ENCODE measurements at places on chromosomes 5 and 9.
A peak's percentile ranks its signal among the peaks of the same experiment; 100 is the strongest.

DNA sequence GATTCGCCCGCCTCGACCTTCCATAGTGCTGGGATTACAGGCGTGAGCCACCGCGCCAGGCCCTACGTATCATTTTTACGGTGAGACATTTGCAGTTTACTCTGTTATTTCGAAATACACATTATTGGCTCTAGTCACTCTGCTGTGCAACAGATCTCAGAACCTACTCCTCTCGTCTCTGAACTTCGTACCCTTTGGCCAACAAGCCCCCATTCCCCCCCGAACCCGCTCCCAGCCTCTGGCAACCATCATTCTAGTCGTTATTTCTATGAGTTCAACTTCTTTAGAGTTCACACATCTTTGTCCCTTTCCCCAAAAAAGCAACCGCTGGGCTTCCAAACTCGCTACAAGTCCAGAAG, 735 bp downstream of the PTGR1 start:
- peak; percentile 76 for DNase-seq

DNA sequence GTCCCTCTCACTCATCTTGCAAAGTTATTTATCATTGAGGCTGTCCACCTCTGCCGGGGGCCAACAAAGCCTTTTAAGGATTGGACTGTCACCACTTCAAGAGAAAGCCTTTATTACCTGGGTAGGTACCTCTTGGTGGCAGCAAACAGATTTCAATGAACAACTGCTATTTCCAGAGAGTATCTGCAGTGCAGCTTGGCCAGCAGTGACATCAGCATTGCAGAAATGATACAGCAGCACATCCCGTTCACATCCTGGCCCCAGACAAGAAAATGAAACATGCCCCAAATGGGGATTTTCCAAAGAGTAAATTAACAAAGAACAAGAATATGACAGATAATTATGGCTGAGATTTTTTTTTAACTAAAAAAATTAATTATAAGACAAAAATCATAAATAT, 2.3 kb upstream of the SPATA6L start:
- no peak for DNase-seq

DNA sequence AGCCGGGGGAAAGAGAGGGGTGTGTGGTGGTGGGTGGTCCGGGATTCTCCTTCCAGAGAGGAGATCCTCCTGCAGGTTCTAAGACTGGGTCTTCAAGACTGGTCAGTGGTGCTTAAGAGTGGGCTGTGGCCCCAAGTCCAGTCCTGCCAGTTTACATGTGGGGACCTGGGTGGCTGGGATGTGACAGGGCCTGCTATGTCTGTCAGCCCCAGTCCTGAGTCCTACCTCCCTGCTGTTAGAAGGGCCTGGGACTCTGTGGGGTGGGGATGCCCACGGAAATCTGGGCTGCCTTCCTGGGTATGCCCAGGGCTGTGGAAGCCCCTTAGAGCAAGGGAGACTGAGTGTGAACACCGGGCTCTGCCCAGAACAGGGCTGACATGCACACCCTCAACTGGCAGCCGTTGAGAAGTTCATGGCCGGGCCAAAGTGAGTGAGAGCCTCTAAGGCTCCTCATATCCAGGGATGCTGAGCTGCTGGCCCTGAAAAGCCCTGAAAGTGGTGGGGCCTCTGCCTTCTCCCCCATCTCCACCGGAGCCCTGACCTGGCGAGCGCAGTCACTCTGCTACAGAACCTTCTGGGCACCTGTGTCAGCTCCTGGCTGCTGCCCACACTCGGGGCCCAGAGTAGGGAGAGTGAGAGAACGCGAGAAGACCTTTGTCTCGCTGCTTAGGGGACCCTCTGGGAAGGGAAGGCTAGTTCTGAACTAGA, 1.7 kb downstream of the PHF2 start:
- DNase-seq, result no peak

DNA sequence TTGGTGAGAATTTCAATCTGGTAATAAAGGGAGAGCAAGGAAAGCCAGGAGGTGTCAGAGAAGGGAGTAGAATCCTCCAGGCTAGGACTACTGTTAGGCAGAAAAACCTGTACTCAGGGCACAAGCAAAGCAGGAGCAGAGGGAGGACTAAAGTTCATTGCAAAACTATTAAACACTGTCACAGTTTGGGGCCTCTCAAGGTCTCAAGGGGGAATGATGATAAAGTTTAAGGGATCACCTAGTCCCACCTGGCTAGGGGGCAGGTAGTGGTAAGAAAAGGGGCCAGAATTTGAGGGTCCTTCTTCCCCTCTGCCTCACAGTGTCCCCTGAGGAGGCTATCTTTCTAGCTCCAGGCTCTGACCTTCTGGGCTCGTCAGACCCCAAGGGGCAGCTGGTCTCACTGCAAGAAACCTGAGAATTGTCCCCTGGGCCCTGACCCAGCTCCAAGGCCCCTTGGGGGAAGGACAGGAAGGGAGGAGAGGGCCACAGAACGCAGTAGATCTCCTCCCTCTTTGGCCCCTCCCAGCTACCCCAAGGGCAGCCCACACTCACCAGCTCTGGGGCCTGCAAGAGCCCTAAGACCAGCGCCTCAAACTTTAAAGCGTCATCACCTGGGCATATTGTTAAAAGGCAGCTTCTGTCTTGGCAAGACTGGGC, 974 bp downstream of the CCDC69 start:
- DNase-seq, result no peak

GRCh38 chr9:133379153-133380086, 3.3 kb downstream of the STKLD1 start:
- DNase-seq, result no peak

GRCh38 chr9:119544492-119544891, 175.3 kb upstream of the BRINP1 start:
- no peak for DNase-seq

DNA sequence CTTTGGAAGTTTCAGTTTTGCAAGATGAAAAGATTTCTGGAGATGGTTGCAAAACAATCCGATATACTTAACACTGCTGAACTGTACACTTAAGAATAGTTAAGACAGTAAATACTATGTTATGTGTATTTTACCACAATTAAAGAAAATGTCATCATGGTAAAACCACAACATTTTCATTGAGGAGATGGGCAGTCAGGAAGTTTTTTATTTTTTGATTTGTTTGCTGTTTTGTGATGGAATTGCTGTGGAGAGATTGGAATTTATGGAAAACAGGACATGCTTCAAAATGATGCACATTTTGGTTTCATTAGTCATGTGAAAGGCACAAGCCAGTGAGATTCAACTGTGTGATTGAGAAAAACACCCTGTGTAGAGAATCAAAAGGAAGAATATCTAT, 90.5 kb upstream of the AGXT2 start:
- no peak for DNase-seq

DNA sequence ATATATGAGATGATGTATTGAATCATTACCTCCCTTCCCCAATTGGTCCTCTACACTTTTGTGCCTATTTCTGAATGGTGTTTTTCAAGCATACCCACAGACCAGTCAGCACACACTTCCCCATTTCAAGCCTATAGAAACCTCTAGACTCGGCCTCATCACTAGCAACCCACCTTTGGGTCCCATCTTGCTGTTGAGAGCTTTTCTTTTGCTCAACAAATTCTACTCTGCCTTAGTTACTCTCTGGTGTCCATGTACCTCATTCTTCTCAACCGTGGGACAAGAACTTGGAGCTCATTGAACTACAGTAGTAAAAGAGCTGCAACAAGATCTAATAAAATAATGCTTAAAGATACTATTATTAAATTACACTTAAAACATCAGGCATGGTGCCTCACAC, 49.0 kb upstream of the KDM4C start:
- peak; percentile 53 for DNase-seq

DNA sequence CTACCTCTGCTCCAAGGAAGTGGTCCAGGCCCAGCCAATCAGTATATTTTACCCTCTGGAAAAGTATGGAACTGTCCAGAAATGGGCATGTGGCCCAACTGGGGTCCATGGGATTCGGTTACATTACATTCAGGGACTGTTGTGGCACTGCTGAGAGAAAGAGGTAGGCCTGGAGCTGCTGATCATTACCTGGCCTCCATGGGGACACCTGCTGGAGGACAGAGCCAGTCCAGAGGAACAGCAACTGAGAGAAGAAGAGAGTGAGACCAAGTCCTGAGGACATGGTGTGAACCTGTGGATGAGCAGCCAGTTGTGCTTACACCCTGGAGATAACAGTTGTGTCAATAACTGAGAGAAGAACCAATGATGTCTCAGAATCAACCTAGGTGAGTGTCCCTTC, 48.2 kb downstream of the HMHB1 start:
- DNase-seq, result no peak
